ENCODE measurements at places on chromosomes 1 and 21.
A peak's percentile ranks its signal among the peaks of the same experiment; 100 is the strongest.

- DNase-seq, result no peak
Measured at GRCh38 chr1:193036337-193037047, 22.7 kb downstream of the UCHL5 start.

DNA sequence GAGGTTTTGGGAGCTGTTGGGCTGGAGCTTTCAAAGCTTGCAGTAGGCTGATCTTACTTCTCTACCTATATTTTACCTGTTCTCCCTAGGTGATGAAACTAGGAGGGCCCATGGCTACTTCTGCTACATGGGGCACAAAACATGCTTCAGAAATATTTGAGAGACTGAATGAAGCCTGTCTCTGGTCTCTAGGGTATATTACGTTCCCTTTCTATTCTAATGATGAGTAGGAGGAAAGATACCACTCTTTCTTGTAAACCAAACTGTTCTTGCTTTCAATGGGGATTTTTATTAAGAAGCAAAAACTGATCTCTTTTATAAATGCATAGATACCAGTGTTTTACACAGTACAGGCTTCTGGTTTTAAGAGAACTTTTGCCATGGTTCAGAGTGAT, 103.1 kb downstream of the GALNT2 start:
- no peak for DNase-seq

DNA sequence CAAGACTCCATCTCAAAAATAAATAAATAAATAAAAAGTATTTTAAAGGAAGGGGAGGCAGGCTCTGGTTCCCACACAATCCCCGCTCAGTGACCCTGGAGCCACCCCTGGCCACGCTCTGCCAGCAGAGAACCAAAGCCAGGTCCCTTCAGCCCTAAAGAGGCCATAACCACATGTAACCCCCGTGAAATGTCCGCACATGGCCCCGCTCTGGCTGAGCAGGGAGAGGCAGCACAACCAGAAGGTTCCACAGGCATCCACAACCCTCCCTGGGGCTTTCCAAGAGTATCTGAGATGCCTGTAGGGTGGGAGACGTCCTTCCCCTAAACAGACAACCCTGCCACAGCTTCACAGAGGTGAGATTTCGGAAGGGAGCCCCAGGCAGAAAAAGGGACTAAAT, 1.4 kb upstream of the ARF1 start:
- no peak for DNase-seq

DNA sequence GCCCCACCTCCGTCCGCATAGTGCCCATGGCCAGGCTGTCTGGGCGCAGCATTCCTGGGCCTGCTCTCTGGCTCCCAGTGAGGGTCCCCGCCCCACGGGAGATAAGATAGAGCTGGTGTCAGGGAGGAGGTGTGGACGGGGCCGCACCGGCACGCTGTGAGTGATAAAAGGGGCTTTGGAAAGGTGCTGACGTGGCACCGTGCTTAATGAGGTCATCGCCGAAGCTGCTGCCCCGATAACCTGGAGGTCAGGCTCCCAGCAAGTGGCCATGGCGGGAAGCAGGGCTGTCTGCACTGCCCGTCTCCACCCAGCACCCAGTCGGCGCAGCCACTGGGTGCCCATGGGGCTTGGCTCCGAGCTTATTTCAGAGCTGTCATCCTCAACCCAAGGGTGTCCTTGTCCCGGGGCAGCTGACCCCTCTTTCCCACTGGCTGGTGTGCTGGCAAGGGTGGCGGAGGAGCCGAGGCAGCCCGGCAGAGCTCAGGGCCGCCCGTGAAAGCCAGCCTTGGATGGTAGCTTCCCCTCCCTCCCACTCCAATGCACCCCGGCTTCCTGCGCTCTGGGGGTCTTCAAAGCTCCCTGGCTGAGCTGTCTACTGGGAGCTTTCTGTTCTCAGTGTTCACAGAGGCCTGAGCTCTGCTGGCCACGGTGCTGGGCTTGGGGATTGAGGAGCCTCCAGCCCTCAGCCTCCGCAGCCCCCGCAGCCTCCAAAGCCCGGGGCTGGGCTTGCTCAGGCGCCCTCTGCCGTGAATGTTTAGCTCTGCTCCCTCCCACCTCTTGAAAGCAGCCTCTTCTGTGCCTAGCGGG, 105.1 kb upstream of the ARHGEF16 start:
- DNase-seq, result no peak

- DNase-seq, result no peak
Measured at GRCh38 chr1:43009274-43009673, 50.6 kb upstream of the SLC2A1 start.

DNA sequence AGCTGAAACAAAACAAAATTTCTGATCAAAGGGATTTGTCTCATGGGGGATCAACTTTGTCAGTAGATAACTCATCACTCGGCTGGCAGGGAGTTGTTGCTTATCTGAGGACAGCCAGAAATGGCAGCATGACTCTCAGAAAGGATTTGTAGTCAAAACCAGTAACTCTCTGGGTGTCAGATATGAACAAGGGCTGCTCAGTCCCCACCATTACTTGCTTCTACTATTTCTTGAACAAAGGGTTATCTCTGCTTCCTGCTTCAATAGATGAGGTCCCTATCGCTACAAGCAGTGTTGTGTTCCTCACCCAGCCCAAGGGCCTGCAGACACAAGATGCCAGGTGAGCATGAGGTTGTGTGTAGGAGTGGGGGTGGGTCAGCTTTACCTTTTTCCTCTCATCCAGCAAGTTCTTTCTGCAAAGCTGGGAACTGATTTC, 116.2 kb downstream of the PTBP2 start:
- no peak for DNase-seq

- no peak for DNase-seq
Measured at GRCh38 chr21:29117372-29117955, 13.0 kb upstream of the MAP3K7CL start.

DNA sequence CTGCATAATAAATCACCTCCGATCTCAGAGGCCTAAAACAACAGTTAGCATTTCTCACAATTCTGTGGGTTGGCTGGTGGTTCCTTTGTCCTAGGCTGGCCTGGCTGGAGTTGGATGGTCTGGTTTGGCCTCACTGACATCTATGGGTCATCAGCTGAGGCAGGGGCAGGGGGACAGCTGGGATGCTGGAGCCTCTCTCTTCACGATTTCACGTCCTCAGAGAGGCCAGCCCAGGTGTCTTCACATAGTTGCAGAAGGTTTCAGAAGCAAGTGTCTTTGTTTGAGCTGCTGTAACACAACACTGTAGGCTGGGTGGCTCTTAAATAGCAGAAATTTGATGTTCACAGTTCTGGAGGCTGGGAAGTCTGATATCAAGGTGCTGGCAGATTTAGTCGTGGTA, 155.5 kb upstream of the CACNA1E start:
- DNase-seq, result no peak

GRCh38 chr1:1593834-1594601, 5.9 kb downstream of the FNDC10 start:
- no peak for DNase-seq

GRCh38 chr1:203628201-203629015, 1.8 kb downstream of the ATP2B4 start:
- DNase-seq, result peak; percentile 42

DNA sequence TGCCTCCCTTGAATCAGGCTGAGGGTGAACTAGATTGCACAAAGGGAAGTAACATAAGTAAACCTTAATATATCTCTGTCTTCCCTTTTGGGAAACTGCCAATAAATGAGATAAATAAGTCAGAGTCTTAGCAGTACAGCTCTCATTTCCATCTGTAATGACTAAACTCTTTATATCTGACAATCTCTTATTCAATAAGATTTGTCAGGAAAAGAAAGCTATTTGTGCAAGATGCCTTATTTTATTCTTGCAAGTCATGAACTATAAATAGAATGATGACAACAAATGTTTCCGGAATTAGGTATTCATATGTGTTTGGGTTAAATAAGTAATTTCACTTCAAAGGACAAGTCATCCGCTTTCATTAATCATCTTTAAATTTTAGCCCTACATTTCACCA, 229.2 kb downstream of the PTGER3 start:
- no peak for DNase-seq

DNA sequence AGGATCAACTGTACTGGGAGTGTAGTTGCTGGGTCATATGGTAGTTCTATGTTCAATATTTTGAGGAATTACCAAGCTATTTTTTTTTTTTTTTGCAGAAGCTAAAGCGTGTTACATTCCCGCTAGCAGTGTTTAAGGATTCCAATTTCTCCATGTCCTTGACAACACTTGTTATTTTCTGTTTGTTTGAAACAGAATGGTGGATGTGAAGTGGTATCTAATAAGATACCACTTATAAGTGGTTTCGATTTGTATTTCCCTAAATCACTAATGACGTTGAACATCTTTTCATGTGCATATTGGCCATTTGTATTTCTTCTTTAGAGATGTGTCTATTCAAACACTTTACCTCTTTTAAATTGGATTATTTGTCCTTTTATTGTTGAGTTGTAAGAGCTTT, 112.2 kb downstream of the DISP1 start:
- no peak for DNase-seq

DNA sequence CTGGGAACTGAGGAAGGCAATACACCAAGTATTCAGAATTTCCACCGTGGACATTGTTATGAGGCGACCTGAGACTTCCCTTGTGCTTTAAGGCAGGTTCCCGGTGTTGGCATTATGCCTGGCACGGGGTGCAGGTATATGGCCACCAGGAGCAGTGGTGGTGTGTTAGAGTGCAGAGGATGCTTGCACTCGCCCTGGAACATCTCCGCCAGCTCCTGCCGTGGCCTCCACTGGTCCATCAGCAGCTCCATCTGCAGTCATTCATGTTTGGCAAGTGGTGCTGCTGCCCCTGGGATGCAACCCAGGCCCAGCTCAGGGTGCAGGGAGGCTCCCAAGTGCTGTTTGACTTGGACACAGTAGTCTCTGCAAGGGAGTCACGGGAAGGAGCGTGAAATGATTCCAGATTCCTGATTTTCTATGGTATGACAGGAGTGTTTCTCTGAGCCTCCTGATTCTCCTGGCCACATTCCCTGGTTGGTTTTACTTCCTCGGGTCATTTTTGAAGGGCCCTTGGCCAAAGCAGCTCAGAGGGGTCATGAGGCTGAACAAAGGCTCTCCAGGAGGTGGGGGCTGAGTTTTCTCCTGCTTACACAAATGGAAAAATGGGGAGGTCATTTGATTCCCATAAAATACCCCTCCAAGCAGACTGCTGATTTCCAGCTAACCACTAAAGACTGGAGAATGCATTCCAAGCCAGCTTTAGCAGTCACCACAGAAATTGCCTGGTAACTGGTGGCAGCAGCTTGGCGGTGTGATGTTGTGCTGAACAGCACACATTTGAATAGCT, 60.4 kb upstream of the PSEN2 start:
- no peak for DNase-seq

- DNase-seq, result no peak
Measured at GRCh38 chr1:15916916-15917315, 59.0 kb downstream of the ZBTB17 start.

GRCh38 chr1:245437369-245438062, 282.7 kb downstream of the KIF26B start:
- no peak for DNase-seq

- peak; percentile 11 for DNase-seq
Measured at GRCh38 chr21:28875078-28875477, 117.6 kb downstream of the LTN1 start.

DNA sequence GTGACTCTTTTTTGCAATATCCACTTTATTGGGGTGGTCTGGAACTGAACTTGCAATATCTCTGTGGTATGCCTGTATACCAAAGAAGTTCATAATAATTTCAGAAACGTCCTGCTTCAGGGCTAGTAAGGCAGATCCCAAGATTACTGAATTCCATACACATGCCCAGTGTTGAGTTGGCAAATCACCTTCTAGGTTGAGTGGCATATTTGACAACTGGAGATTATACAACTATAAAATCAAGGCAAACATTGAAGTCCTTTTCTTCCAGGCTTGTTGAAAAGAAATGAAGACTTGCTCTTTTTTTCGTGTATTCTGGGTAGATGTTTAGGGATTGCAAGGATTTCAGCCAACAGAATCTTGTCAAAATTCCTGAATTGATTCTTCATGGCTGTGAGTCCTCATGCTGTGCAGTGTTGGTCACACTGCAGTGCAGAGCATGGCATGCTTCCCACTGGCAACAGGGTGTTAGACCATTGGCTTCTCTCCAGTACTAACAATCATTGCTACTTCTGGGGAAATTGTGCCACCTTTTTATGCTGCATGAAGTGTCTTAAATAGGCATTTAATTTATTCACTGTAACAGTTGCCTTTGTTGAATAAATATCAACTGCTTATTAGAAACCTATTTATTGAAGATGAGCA, 367.1 kb upstream of the ADGRL4 start:
- no peak for DNase-seq

DNA sequence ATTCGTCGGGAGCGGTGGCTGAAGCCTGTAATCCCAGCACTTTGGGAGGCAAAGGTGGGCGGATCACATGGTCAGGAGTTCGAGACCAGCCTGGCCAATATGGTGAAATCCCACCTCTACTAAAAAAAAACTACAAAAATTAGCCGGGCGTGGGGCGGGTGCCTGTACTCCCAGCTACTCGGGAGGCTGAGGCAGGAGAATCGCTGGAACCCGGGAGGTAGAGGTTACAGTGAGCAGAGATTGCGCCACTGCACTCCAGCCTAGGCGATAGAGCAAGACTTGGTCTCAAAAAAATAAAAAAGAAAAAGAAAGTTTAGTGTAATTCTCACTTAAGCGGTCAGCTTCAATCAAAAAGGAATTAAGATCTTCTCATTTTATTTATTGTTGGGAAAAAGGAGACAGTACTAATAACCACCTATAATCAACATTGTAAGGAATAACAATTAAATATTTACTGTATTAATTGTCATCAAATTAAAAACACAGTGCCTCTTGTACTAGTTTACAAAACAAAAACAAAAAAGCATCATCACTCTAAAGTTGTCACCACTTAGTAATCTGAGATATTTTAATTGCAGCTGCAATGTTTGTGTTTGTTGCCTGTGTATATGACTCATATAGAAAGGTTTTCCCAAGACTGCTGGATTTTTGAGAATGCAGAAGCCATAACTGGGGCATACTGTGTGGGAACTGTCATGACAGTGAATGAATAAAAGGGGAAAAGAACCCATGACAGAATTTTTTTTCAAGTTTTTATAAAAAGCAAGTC, 3.7 kb downstream of the FBXO42 start:
- no peak for DNase-seq

DNA sequence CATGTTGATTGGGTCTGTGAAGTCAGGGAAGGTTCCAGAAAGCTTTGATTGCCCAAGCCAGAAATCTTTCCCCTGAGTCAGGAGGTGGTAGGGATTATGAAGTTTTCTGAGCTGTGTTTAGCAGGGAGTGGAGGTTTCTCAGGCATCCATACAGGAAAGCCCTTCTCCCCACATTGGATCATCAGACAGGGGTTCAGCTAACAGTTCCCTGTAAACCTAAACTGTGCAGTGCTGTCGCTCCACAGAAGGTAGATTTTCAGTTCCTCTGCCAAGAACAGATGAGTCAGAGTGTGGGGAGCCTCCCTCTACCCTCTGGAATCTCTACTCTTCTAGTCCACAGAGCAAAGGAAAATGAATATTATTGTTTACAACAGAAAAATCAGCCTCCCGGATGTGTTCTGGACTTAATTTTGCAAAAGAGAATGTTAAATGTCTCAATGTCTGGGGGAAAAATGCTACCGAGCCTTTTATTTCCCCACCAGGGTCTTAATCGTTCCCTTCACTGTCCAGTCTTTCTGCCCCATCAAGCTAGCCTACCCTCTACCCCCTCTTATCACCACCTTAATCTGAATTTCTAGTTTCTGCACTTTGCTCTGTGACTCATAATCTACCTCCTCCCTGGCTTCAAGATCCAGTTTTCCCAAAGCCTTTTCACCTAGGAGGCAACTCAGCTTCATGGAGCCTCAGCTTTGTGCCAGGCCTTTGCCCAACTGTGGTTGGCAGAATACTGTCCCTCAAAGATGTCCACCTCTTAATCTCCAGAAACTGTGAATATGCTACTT, 355.6 kb downstream of the PRDM2 start:
- peak; percentile 24 for DNase-seq
